ENCODE measurements at places on chromosomes 7 and 10.
A peak's percentile ranks its signal among the peaks of the same experiment; 100 is the strongest.

- no peak for DNase-seq
Observed at GRCh38 chr7:98899816-98900215, 21.5 kb downstream of the TRRAP start.

DNA sequence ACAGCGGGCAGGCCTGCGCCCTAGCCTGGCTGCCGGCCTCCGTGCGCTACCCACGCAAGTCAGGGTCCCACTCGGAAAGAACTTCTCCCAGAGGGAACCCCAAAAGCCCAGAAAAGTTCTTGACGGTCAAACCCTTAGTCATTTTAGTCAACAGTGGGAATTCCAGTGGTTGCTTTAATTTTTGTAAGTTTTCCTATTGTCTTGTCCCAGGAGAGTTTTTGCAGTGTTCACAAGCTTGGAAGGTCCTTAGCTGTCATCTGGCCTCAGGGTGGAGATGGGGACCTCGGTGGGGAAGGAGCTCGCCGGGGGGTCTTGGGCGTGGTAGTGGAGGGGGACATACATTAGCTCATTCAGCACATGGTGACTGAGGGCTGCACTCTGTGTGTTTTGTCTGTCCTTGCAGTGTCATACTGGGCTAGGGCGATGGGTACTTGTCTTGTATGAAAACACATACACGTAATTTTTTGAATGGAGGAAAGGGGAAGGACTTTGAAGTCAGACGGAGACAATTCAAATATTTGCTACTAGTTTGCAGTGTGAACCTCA, 736 bp downstream of the MINDY4 start:
- no peak for DNase-seq

GRCh38 chr10:48872234-48872633, 67.4 kb downstream of the LRRC18 start:
- DNase-seq, result no peak

DNA sequence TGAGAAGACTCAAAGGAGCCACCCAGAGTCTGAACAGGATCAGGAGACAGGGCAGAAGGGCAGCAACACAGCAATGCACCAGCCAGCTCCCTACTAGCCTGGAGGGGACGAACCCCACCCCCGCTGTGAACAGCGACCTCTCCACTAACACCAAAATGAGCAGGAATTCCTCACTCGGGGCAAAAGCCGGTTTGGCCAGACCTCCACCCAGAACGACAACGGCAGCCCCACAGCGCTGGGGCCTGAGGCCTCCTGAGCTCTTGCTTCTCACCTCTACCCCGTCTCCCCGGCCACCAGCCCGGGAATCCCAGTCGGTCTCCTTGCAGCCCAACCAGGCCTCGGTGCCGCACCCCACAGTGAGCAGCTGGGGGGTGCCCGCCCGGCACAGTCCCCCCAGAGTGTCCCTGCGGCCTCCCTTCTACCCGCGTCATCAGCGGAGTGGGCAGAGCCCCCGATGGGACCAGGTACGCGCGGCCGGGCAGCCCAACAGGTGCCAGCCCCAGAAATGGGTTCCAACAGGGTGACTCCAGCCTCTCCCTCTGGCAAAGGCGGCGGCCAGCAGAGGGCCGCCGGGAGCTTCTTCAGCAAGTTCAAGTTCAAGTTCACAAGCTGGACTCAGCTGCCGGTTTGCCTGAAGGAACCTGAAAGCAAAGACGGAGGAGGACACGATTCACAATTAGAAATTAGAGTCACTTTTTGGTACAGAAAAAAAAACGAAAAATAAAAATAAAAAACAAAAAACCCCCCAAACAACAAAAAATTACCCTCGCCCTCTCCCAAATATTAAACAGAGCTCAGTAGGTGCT, 129.0 kb downstream of the MARCHF5 start:
- DNase-seq, result no peak

DNA sequence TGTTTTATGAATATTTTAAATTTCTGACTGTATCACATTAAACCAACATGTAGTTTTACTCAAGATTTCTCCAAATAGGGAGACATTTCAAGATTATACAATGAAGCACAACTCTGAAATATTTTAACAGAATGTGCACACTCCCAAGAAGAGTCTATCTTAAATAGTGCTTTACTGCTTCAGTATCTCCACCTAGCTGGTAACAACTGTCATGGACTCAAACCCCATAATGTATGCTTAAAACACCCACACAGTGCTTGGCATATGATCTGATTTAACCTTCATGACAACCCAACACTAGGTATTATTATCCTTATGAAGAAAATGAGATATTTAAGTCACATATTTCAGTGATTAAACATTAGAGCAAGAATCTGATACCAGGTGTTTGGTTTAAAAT, 45.9 kb downstream of the ASZ1 start:
- no peak for DNase-seq

DNA sequence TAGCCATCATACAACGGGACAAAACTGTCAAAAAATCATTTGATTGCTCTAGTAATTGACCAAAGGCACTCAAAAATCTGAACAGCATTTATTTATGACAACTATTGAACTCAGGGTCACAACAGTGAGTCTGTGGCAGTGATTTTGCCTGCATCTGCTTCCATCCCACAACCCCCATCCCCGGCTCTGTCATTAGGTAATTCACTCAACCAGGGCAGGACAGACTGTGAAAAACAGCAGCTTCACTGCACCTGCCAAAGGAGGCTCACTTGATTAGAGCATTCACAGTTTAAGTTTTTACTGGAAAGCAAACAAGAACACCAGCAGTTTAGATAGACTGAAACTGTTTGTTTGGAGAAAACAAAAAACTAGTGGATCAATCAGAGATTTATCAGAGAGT, 22.2 kb downstream of the NRCAM start:
- peak; percentile 20 for DNase-seq

- no peak for DNase-seq
Observed at GRCh38 chr7:3825491-3825890, 524.4 kb downstream of the SDK1 start.

DNA sequence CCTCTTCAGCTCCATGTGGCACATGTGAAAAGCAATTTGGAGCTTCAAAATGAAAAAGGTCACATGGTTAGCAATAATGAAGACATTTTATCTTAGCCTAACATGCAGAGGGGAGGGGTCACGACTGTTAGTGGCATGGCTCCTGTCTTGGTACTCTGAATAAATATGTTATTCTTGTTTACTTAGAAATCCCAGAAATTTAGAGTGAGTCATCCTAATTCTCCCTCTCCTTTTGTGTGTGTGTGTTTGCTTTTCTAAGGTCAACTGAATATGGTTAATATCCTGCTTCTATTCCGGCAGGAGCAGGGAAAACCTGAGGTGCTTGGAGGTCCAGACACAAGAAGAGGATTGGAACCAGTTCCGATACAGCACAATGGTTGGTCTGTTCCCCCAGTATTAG, 17.6 kb downstream of the BCCIP start:
- no peak for DNase-seq

GRCh38 chr10:74460812-74461211, 309.8 kb downstream of the ADK start:
- no peak for DNase-seq

DNA sequence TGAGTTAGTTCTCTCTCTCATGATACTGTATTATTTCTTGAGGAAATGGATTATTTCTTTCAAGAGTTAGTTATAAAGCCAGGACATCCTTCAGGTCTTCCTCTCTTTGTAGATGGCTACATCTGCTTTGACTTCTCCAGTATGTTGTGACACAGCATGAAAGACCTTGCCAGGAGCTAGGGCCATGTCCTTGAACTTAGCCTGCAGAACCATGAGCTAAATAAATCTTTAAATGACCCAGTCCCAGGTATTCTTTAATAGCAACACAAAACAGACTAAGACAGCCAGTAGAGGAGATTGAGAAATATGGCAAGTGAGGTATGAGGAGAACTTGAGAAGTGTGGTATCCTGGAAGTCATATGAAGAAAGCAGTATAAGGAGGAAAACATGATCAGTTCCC, 214.9 kb upstream of the PPP1R3A start:
- no peak for DNase-seq

DNA sequence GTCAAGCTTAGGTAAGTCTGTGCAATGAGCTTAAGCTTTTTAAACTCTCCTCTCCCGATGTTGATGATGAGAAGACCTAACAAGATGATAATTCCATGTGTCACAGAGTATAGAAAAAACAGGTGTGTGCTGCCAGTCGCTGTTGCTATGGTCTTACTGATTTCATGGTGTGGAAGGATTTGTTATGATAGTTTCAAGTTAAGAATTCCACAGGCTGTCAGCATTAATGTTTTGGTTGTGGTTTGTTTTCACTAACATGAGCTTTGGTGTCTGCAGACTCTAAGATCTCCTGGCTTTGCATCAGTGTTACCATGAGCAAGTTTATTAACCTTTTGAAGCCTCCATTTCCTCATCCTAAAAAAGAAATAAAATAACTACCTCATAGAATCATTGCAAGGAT, 123.7 kb downstream of the NSUN6 start:
- DNase-seq, result no peak

- peak; percentile 86 for DNase-seq
Observed at GRCh38 chr10:133329491-133330202, 7.0 kb downstream of the CALY start.

- DNase-seq, result peak; percentile 35
Observed at GRCh38 chr7:90594751-90595317, 1.3 kb upstream of the CDK14 start.

DNA sequence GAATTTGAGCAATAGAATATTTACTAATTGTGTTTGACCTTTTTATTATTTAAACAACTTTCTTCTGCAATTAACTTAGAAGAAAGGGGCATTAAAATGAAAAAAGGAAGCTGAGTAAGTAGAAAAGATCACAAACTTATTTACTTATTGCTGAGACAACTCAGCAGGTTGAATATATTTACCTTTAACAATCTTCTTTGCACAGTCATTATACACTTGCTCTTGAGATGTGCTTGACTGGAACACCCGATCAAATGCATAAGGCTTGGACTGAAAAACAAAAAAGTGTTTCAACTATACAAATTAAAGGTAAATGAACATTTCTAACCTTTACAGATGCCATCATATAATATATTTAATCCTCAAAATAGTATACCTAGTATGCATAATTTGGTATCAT, 7.9 kb downstream of the KIF5B start:
- no peak for DNase-seq

DNA sequence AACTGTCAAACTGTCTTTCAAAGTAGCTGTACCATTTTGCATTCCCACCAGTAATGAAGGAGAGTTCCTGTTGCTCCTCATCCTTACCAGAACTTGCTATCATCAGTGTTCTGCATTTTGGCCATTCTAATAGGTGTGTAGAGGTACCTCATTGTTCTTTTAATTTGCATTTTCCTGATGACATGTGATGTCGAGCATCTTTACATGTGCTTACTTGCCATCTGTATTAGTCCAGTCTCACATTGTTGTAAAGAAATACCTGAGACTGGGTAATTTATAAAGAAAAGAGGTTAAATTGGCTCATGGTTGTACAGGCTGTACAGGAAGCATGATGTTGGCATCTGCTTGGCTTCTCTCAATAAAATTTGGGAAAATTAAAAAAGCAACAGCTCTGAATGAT, 38.7 kb upstream of the EEPD1 start:
- DNase-seq, result no peak

GRCh38 chr10:24886290-24886680, 66.1 kb downstream of the PRTFDC1 start:
- DNase-seq, result no peak

DNA sequence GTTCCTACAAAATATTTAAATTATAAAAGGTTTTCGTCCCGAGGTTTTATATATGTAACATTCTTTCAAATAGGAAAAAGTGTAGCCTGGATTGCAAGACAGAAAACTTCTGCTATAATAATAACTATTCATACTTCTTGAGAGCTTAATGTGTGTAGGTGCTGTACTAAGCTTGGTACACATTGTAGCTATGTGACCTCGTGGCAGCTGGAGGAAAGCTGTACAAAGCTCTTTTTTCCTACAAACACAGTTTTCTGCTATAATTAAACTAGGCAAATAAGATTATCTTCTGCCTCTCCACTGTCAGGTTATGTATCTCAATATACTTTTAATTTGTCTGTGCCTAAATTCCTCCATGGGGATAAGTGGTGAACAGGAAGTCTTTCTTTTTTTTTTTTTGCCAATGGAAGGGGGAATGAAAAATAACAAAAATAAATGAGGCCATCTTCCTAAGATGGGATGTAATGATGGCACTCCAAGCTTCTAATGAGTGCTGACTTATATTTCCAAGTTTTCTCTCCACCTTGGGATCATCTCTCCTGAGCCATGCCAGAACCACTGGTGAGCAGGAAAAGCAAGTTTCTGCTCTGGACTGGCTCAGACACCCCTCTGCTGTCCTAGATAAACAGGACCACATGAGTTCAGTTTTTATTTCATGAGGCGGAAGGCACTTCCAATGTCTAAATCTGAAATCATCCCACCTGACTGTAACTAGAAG, 9.9 kb downstream of the SGMS1 start:
- DNase-seq, result peak; percentile 10

- no peak for DNase-seq
Observed at GRCh38 chr7:27688056-27688455, 25.4 kb upstream of the HIBADH start.

GRCh38 chr7:78232806-78233205, 434.2 kb downstream of the PHTF2 start:
- DNase-seq, result no peak

GRCh38 chr7:155497149-155497901, 39.4 kb downstream of the EN2 start:
- no peak for DNase-seq

DNA sequence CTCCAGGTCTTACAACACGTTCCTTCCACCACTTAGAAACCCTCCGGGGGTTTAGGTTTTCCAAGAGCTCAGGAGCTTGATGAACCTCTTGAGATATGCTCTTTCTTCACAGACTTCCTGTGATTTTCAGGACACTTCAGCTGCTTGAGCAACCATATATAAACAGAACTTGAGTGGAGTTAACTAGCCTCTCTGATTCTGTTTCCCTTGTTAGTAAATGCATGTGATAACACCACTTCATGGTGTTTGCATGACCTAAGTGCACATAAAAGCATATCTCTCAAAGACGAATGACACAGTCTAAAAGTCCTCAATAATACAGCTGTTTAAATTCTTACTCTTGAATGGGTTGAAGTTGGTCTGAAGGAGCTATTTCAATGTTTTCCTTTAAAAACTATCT, 9.9 kb downstream of the PRR15 start:
- DNase-seq, result no peak

- DNase-seq, result peak; percentile 66
Observed at GRCh38 chr7:142323706-142324105, 65.8 kb upstream of the PRSS58 start.

- no peak for DNase-seq
Observed at GRCh38 chr10:3813986-3814837, 29.2 kb upstream of the KLF6 start.

DNA sequence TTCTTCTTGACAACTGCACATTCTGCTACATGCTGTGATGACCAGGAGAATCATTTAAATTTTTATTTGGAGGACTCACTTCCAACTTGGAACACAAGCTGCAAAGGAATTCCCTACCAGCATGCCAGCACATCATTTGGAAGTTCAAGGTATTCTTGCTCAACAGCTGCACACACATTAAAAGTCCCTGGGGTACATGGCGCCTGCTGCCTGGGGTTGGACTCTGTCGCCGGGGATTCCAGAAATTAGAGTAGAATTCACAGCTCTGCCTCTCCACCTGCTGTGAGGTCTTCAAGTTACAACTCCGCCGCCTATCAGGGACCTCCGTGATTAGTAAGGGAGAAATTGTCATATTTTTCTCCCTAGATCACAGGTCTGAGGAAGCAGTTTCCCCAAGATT, 1.1 kb downstream of the ZNF32 start:
- DNase-seq, result no peak
